ENCODE measurements at places on chromosomes 6 and 20. TPM values are rescaled to one million over a fixed set of nuclear protein-coding genes. Genes with fewer than 3 reads are reported as not detected.

The RBM39 gene
- 325 TPM for total RNA-seq

The PAK5 gene
- total RNA-seq, result not detected

The NR2E1 gene
- not detected for total RNA-seq

The PNISR gene
- total RNA-seq, result 39.1 TPM

The SLC17A1 gene
- total RNA-seq, result not detected

The DPPA5 gene
- total RNA-seq, result not detected

The IMPG1 gene
- total RNA-seq, result not detected

The PTCRA gene
- total RNA-seq, result not detected

The ADGRF4 gene
- total RNA-seq, result not detected

The CBFA2T2 gene
- 8.5 TPM for total RNA-seq

The TP53INP2 gene
- total RNA-seq, result 1.3 TPM

The ANGPT4 gene
- total RNA-seq, result not detected

The CLPSL2 gene
- not detected for total RNA-seq

The GSTA2 gene
- not detected for total RNA-seq

The FHL5 gene
- not detected for total RNA-seq

The NKAIN4 gene
- 0.15 TPM for total RNA-seq

The TFEB gene
- total RNA-seq, result 6.3 TPM

The C20orf204 gene
- 0.23 TPM for total RNA-seq

The VSX1 gene
- not detected for total RNA-seq

The CALHM5 gene
- total RNA-seq, result 10.1 TPM

The PDE7B gene
- 5.5 TPM for total RNA-seq

The DUSP15 gene
- 0.23 TPM for total RNA-seq

The TFAP2D gene
- total RNA-seq, result not detected

The CASP8AP2 gene
- total RNA-seq, result 10.2 TPM

The SNX9 gene
- 41.1 TPM for total RNA-seq

The RBBP8NL gene
- not detected for total RNA-seq

The EYA4 gene
- total RNA-seq, result under 0.01 TPM

The HLA-A gene
- total RNA-seq, result 455 TPM

The STX11 gene
- 1.7 TPM for total RNA-seq

The TP53TG5 gene
- 0.12 TPM for total RNA-seq

The WFDC5 gene
- total RNA-seq, result not detected

The PGC gene
- total RNA-seq, result not detected

The ARMH2 gene
- total RNA-seq, result not detected

The TBXT gene
- total RNA-seq, result not detected

The ESR1 gene
- total RNA-seq, result 0.83 TPM

The PRDM1 gene
- total RNA-seq, result 2.2 TPM

The SLC35D3 gene
- not detected for total RNA-seq

The MACROD2 gene
- total RNA-seq, result 0.38 TPM

The MCM8 gene
- 4.3 TPM for total RNA-seq

The MEP1A gene
- not detected for total RNA-seq

The COL9A3 gene
- total RNA-seq, result 0.30 TPM

The TSPO2 gene
- total RNA-seq, result not detected

The BPIFB4 gene
- 0.23 TPM for total RNA-seq

The FRMD1 gene
- total RNA-seq, result not detected

The ZSWIM1 gene
- total RNA-seq, result 3.5 TPM

The SYCP2L gene
- total RNA-seq, result 0.08 TPM

The SCRT2 gene
- total RNA-seq, result not detected
